ENCODE measurements at places on chromosomes 16 and 17.

DNA sequence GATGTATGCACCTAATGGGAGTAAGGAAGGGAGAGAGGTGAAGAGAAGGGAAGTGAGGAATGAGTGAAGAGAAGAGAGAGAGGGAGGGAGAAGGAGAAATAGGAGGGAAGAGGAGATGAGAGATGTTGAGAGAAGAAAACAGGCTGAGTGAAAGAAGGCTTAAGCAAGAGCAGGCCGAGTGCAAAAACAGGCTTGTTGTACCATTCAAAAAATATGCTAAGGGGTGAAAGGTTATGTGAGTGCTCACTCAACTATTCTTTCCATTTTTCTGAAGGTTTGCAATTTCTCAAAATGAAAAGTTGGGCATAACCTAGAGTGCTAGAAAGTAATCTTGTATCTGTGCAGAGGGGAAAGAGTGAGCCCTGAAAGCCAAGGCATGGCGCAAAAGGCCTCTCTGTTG, 22.9 kb downstream of the RPGRIP1L start:
- no peak for DNase-seq

GRCh38 chr17:18230288-18231141, 5.1 kb downstream of the LLGL1 start:
- no peak for DNase-seq

DNA sequence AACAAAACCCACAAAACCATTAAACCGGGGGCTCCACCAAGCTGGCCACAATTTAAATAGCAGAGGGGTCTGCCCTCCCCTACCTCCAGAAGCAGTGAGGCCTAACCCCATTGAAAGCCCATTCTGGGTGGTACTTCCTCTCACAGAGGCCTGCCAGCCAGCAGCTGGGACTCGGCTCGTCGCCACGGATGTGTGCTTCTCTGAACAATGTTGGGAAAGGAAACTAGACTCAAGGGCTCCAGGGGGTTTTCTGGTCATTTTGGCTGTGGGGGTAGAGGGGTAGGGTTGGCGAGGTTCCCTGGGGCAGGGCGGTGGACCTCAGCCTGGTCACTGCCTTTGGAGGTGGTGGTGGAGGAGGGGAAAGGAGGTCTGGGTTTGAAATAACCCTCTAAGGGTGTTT, 4.7 kb upstream of the PLCG2 start:
- no peak for DNase-seq

DNA sequence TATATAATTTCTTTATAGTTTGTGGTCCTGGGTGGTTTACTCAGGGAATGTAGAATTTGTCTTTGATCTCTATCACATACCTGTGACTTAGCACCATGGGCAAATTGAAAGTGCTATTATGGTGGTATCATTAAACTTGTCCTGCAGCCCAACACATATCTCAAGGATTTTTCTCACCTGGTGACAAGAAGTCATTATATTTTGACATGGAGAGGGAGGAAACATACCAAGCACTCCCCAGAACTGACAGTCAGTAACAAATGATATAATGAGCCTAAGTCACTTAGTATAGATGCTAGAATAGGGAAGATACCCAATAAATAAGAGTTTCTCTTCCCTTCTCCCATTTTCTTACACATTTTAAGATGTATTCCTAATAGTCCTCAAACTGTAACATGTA, 805.5 kb upstream of the KIF2B start:
- DNase-seq = no peak

DNA sequence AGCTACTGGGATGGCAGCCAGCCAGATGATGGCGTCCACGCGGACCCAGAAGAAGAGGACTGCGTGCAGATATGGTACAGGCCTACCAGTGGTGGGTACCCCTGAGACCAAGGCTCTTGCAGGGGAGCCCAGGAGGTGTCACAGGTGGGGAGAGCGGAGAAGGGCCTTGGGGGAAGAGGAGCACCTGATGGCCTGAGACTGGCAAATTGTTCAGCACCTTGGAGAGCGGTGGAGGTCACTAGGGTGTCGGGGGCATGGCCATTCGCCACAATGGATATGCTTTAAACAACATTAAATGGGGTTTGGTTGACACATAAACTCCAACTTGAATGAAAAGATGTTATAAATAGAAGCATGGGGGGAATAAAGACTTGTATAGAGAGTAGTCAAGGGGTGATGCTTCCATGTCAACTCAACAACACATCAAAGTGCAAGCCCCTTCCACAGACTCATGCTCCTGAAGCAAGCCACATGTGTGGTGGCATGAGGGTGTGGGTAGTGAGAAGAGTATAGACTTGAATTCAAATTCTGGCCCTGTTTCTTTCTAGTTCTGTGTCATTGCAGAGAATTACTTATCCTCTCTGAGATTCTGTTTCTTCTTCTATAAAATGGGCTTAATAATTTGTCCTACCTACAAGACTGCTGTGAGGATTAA, 22.2 kb downstream of the CLEC19A start:
- no peak for DNase-seq

DNA sequence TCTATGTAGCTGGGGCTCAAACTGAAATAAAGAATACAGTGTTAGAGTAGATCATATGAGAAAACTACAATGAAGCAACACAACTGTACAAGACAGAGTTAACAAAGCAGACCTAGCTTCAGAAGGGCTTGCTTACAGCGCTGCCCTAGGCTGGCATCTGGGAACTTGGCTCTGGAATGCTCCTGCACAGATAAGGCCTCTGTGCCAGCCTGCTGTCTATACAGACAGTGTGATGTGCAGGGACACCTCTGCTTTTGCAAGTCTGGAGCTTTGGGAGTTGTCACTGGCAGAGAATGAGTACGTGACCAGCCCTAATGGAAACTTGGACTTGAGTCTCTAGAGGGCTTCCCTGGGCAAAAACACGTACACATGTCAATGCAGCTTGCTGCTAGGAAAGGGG, 32.1 kb upstream of the SLC38A8 start:
- no peak for DNase-seq

GRCh38 chr16:63337264-63337663, 1301.0 kb upstream of the CDH8 start:
- DNase-seq = no peak

DNA sequence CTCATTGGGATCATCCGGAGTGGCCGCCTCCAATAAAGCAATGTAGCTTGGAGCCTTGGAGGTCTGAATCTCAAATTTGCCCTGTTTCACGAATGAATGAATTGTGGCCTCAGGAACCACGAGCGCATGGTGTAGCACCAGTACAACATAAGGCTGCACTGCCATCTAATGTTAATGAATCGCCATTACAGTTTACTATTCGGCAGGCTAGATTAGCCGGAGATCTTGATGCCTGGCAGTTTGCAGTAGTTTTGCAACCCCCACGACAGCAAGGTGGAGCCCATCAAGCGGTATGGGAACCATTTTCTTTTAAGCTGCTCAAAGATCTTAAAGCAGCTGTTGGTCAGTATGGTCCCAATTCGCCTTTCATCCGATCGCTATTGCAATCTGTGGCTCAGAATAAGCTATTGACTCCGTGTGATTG, 18.8 kb downstream of the ALOX15B start:
- DNase-seq = peak; percentile 34

GRCh38 chr17:59172436-59173004, 17.0 kb downstream of the PRR11 start:
- DNase-seq = no peak

GRCh38 chr16:4200000-4200780, 41.7 kb downstream of the SRL start:
- DNase-seq = peak; percentile 55

GRCh38 chr17:14340857-14341754, 40.2 kb downstream of the HS3ST3B1 start:
- no peak for DNase-seq

- peak; percentile 47 for DNase-seq
Measured at GRCh38 chr17:80931421-80932265, 60.0 kb upstream of the CHMP6 start.

GRCh38 chr16:9092978-9093344, 1.5 kb downstream of the HAPSTR1 start:
- DNase-seq = no peak

GRCh38 chr17:45222289-45222995, 757 bp downstream of the FMNL1 start:
- DNase-seq = no peak

- DNase-seq = no peak
Measured at GRCh38 chr17:76131692-76132573, 9.1 kb downstream of the FOXJ1 start.

DNA sequence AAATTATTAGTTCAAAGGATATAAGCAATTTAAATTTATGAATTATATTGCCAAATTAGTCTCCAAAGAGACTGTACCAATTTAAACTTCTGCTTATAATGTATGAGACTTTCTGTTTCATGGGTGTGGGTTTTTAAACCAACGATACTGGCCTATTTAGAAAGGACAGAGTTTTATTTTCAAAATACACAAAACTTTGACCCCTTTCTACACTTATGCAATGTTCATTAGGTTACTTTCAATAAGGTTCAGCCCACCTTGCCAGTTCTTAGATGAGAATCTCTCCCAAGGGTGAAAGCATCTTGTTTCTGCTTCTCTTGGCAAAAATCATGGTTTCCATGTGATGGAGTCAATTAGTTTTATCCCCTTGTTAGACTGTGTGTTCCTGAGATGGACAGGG, 84.7 kb downstream of the MYO1D start:
- DNase-seq = no peak

- DNase-seq = no peak
Measured at GRCh38 chr16:8872071-8872470, 3.3 kb upstream of the CARHSP1 start.

DNA sequence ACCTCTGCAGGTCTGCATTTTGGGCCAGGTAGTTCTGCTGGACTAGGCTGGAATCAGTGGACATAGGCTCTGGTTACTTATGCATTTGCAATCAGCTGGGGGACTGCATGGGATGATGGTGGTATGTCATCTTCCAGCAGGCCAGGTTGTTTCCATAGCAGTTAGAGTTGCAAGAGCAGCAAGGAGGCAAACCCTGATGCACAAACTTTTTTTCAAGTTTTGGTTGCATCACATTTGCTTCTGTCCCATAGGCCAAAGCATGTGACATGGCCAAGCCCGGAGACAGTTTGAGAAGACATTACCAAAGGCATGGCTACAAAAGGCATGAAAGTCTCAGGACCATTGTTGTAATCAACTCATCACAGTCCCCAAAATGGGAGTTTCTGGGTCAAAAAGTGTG, 58.2 kb downstream of the PRKCB start:
- DNase-seq = no peak

GRCh38 chr17:67139784-67140665, 95.7 kb downstream of the CACNG1 start:
- no peak for DNase-seq

- no peak for DNase-seq
Measured at GRCh38 chr16:79320956-79321355, 279.6 kb downstream of the MAF start.

DNA sequence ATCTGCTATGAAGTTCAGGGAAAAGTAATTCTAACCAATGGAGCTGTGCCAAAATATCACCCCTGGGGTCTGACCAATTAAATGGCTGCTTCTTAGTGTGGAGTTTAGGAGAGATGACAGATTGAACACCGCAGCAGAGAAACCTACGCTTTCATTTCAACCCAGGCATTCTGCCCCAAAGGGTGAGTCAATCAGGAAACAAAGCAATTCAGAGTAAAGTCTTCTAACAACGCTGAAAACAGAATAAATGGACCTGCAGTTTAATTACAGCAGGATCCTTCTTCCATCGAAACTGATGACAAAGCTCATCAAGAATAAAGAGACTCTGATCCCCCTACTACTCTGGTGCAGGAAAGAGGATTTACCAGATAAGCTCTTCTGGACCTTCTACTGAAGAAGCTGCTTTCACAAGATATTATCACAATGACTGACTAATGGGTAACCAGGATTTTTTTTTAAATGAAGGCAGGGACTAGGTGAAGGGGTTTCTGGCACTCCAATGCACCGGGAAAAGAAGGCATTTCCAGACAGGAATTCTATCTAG, 16.7 kb downstream of the RFFL start:
- DNase-seq = no peak

GRCh38 chr16:16073891-16074881, 124.8 kb downstream of the ABCC1 start:
- DNase-seq = peak; percentile 93

GRCh38 chr17:28290703-28291102, 28.3 kb upstream of the TMEM97 start:
- no peak for DNase-seq

DNA sequence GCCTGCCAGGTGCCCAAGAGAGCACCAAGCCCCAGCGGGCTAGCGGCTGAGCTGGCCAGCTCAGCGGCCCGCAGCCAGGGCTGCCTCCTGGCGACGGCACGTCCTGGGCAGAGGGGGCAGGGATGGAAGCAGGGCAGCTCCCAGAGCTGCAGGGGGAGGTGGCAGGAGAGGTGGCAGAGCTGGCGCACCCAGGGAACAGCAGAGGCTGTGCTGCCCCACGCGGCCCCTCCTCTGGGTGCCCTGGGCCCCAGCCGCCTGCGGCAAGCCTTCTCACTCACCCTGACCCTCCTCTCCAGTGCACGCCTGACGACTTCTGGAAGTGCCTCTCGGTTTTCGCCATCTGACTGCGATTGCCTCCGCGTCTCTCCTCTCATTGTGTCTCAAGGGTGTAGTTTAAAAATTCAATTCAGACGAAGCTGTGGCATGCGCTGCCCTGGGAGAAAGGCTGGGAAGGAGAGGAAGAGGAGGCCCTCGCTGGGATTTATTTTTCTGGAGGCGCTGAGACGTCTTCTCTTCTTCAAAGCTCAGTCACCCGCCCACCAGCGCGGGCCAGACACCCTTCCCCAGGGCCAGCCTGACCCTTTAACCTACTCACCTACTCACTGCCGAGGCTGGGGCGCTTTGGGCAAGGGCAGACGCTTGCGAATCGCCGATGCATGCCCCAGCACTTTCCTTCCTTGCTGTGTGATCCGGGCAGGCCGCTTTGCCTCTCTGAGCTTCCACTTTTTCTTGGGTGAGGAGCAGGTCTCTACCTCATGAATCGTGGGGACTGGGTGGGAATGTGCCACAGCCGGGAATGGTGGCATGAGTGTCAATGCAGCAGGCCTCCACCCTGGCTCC, 24.9 kb downstream of the GSE1 start:
- DNase-seq = no peak

DNA sequence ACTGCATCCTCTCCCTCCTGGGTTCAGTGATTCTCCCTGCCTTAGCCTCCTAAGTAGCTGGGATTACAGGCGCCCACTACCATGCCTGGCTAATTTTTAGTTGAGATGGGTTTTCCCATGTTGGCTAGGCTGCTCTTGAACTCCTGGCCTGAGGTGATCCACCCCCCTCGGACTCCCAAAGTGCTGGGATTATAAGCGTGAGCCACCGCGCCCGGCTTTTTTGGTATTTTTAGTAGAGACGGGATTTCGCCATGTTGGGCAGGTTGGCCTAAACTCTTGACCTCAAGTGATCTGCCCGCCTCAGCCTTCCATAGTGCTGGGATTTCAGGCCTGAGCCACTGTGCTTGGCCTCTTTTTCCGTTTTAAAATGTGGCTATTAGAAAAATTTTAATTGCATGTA, 343.8 kb upstream of the RBFOX1 start:
- DNase-seq = no peak

- DNase-seq = no peak
Measured at GRCh38 chr17:21377705-21378396, 1.7 kb downstream of the KCNJ12 start.

GRCh38 chr17:63382136-63382535, 64.0 kb downstream of the CYB561 start:
- DNase-seq = peak; percentile 5

GRCh38 chr17:71709271-71709890, 411.4 kb upstream of the SOX9 start:
- no peak for DNase-seq

Measured in kidney glomerular epithelial cell (primary cell).